ENCODE measurements at places on chromosomes 4 and X. TPM values are rescaled to one million over a fixed set of nuclear protein-coding genes. Genes with fewer than 3 reads are reported as not detected.

DNA sequence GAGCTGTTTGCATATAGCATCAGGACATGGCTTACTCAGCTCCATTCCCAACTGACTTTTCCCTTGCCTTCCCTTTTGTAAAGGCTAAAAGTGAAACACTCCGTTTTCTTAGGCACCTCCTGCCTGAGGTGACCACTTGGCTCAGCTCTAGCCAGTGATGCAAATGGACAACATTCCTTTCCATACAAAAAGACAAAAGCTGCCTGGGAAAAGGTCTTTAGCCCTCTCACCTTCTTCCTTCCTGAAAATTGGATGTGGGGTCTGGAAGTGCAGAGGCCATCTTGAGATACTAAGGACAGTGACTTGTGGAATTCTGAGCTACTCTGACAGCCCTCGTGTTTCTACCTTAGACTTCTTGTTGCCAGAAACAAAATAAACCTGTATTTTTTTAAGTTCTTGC lies 27.7 kb upstream of the SFRP2 start:
- H3K4me1 ChIP-seq, result no peaks in the 10 kb centered on the region
- no peak overlapping the region for H3K27ac ChIP-seq
- H3K4me3 ChIP-seq, result no peak overlapping the region
- peaks cover 4% of the 10 kb centered on the region for H3K36me3 ChIP-seq
- DNase-seq, result no peak

DNA sequence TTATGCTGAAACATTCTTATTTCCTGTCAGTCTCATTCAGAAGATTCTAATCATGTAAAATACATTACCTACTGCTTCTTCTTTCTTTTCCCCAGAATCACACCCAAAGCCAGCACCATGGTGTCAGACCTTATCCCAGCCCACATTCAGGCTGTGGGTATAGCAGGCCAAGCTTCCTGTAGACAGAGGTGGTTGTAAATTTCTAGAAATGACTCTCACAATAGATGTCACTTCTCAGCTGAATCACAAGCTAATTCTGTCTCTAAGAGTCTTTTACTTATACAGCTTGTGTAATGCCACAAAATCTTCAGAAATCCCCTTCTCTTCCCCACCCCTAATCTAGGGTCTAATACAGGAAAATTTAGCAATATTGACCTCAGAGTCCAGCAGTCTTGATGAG lies 239.6 kb downstream of the PARM1 start:
- no peaks in the 10 kb centered on the region for H3K36me3 ChIP-seq
- H3K4me1 ChIP-seq, result no peaks in the 10 kb centered on the region
- H3K4me3 ChIP-seq, result peak overlapping the region; percentile 5
- no peak overlapping the region for H3K27ac ChIP-seq

- H3K36me3 ChIP-seq, result no peaks in the 10 kb centered on the region
- H3K27ac ChIP-seq, result no peak overlapping the region
- no peak overlapping the region for H3K4me3 ChIP-seq
- no peak for DNase-seq
- H3K27me3 ChIP-seq, result peaks cover 8% of the 10 kb centered on the region
Measured at GRCh38 chrX:106401965-106402559, 209.7 kb upstream of the RADX start.

DNA sequence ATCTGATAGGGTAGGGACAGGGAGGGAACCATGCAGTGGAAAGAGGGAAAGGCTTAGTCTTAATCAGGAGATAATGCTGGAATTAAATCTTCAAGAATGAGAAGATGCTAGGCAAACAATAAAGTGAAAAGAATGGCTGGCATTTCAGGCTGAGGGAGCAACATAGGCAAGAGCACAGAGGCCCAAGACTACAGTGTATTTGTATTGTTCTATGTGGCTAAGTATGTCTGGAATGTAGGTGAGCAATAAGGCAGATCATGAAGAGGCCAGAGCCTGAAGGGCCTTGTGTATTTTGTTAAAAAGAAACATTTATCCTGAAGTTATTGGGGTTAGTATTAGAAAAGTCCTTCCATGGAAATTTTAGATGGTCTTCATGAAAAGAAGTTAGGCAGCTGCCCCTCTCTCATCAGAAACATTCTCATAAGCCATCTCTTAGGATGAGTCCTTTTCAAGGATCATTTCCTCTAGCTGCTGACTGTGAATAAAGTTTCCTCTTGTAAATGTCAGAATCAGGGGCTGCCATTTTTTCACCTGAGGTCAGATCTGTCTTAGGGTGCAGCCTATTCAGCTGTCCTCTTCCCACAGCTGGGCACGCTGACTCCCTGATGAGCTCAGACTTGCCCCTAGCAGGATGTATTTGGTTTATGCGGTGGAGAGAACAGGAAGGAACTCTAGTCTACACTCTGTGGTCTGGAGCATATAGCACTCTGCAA lies 46.3 kb downstream of the ATP10D start:
- H3K4me1 ChIP-seq, result peaks cover 60% of the 10 kb centered on the region
- peak overlapping the region; percentile 88 for H3K27ac ChIP-seq
- peak; percentile 85 for DNase-seq
- no peaks in the 10 kb centered on the region for H3K27me3 ChIP-seq
- peak overlapping the region; percentile 79 for H3K4me3 ChIP-seq

GRCh38 chrX:42691196-42691595 lies 86.8 kb downstream of the PPP1R2C start:
- H3K27ac ChIP-seq, result no peak overlapping the region
- no peaks in the 10 kb centered on the region for H3K27me3 ChIP-seq
- no peaks in the 10 kb centered on the region for H3K4me1 ChIP-seq

DNA sequence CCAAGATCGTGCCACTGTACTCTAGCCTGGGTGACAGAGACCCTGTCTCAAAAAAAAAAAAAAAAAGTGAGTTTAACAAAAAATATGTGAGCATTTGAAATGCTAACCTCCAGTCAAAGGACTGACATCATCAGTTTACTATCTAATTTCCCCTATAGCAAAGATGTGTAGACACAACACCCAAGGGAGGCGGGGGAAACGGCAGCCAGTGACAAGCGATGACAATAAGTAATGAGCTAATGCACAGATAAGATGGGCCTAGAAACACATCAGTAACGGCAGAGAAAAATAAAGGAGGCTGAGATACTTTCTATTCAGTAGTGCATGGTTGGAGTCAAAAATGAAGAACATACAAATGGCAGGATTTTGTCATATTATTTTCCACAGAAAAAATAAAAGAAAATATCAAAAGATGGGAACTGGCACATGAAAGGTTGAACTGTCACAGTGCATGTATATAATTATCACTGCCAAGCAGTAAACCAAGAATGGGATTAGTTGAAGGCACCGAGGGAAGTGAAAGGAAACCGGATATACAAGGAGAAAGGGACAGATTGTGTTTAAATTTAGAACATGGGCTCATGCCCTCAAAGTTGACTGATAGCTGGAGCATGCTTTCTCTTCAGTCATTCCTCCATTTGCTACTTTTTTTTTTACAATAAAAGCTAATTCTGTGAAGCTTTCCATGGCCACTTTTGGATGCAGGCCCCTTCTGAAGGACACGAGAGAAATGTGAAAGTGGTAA lies 41.8 kb downstream of the IGFBP7 start:
- peaks cover 62% of the 10 kb centered on the region for H3K4me1 ChIP-seq
- H3K27ac ChIP-seq, result no peak overlapping the region
- H3K4me3 ChIP-seq, result no peak overlapping the region

DNA sequence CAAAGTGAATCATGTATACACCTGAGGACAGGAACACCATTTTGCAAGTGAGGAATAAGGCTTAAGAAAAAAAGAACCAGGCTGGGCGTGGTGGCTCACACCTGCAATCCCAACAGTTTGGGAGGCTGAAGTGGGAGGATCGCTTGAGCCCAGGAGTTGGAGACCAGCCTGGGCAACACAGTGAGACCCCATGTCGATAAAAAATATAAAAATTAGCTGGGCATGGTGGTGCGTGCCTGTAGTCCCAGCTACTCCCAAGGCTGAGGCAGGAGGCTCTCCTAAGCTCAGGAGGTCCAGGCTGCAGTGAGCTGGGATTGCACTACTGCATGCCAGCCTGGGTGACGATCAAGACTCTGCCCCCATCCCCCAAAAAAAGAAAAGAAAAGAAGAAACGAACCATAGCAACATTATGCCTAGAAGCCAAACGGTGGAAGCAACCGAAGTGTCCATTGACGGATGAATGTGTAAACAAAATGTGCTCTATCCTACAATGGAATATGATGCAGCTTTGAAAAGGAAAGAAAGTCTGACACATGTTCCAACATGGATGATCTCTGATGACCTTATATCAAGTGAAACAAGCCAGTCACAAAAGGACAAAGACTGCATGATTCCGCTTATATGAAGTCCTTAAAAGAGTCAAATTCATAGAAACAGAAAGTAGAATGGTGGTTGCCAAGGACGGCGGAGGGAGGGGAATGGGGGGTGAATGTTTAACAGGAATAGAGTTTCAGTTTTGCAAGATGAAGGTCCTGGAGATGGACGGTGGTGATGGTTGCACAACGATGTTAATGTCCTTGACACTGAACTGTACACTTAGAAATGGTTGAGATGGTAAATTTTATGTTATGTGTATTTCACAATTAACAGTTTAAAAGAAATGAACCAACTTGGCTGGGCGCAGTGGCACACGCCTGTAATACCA lies 8.6 kb upstream of the KIAA0232 start:
- no peak for DNase-seq
- no peak overlapping the region for H3K27ac ChIP-seq
- H3K27me3 ChIP-seq, result no peaks in the 10 kb centered on the region
- no peaks in the 10 kb centered on the region for H3K36me3 ChIP-seq
- H3K4me3 ChIP-seq, result no peak overlapping the region
- H3K4me1 ChIP-seq, result peaks cover 23% of the 10 kb centered on the region

- no peaks in the 10 kb centered on the region for H3K27me3 ChIP-seq
- no peaks in the 10 kb centered on the region for H3K36me3 ChIP-seq
- H3K4me1 ChIP-seq, result peaks cover 23% of the 10 kb centered on the region
Measured at GRCh38 chr4:7324651-7325121, 110.0 kb downstream of the PSAPL1 start.

DNA sequence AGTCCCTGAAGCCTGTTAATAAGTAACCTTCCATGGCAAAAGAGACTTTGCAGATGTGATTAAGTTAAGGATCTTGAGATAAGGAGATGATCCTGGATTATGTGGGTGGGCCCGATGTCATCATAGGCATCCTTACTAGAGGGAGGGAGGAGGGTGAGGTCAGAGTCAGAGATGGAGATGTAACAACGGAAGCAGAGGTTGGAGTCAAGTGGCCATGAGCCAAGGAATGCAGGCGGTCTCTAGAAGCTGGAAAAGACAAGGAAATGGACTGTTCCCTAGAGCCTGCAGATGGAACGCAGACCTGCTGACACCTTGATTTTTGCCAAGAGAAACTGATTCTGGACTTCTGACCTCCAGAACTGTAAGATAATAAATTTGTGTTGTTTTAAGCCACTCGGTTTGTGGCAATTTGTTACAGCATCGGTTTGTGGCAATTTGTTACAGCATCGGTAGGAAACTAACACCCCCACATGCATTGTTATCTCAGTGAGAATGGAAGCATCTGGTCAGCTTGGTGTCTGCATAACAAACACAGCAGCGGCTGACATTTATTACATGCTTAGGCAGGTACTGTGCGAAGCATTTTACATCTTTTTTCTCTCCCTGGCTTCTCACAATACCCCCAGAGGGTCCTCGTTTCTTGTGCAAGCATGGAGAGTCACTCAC lies 55.6 kb downstream of the CLDN34 start:
- DNase-seq, result no peak
- H3K36me3 ChIP-seq, result no peaks in the 10 kb centered on the region
- H3K4me1 ChIP-seq, result no peaks in the 10 kb centered on the region
- no peak overlapping the region for H3K27ac ChIP-seq
- H3K27me3 ChIP-seq, result no peaks in the 10 kb centered on the region

GRCh38 chr4:151950993-151951670 lies 190.3 kb upstream of the GATB start:
- no peak overlapping the region for H3K4me3 ChIP-seq
- no peak for DNase-seq
- no peak overlapping the region for H3K27ac ChIP-seq
- H3K4me1 ChIP-seq, result no peaks in the 10 kb centered on the region
- peaks cover 7% of the 10 kb centered on the region for H3K27me3 ChIP-seq
- H3K36me3 ChIP-seq, result peaks cover 13% of the 10 kb centered on the region

GRCh38 chr4:1568855-1569460 lies 115.2 kb downstream of the FAM53A start:
- peaks cover 2% of the 10 kb centered on the region for H3K27me3 ChIP-seq
- peak; percentile 56 for DNase-seq
- H3K4me3 ChIP-seq, result no peak overlapping the region
- peaks cover 6% of the 10 kb centered on the region for H3K4me1 ChIP-seq
- no peak overlapping the region for H3K27ac ChIP-seq
- H3K36me3 ChIP-seq, result no peaks in the 10 kb centered on the region

GRCh38 chr4:94934864-94935263 lies 177.1 kb downstream of the BMPR1B start:
- DNase-seq, result no peak
- H3K4me1 ChIP-seq, result no peaks in the 10 kb centered on the region

DNA sequence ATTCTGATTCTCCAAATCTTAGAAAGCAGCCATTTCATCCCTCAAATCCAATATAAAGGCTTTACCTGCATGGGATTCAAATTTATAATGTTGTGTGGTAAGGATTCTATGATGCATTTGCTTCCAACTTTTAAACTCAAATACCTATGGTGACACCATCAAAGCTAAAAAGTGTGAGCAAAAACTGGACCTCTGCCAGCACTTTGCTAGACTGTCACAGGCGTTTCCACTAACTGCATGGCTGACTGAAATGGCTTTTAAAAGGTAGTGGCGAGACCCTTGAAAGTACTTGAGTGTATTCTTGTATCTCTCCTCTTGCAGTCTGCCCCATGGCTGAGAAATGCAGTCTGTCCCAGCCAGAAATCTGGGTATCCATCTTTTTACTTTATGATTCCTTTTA lies 169.4 kb downstream of the AMELX start:
- no peak for DNase-seq
- H3K36me3 ChIP-seq, result no peaks in the 10 kb centered on the region
- H3K27ac ChIP-seq, result no peak overlapping the region
- H3K27me3 ChIP-seq, result no peaks in the 10 kb centered on the region
- no peak overlapping the region for H3K4me3 ChIP-seq

GRCh38 chr4:155512817-155513216 lies 136.1 kb upstream of the MAP9 start:
- H3K27me3 ChIP-seq, result no peaks in the 10 kb centered on the region
- no peak for DNase-seq

DNA sequence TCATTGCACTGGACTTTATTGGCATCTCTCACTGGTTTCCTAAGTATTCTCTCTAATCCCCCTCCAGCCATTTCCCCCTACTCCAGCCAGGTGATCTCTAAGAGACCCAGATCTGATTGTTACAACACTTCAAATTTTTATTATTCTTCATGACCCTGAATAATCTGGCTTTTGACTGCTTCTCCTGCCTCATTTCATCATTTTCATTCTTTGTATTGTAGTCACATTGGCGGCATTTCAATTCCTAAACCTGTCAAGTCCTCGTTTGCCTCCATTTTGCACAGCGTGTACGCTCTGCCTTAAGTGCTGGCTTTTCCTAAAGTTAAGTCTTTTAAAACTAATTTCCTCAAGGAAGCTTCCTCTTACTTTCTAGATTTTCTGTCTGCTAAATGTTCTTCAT lies 31.6 kb downstream of the UBE2K start:
- H3K27ac ChIP-seq, result peak overlapping the region; percentile 28
- H3K27me3 ChIP-seq, result no peaks in the 10 kb centered on the region
- H3K4me3 ChIP-seq, result no peak overlapping the region
- no peak for DNase-seq
- peaks cover 15% of the 10 kb centered on the region for H3K4me1 ChIP-seq

GRCh38 chr4:172188248-172188988 lies 375.2 kb downstream of the GALNTL6 start:
- no peaks in the 10 kb centered on the region for H3K27me3 ChIP-seq
- no peaks in the 10 kb centered on the region for H3K36me3 ChIP-seq
- H3K4me3 ChIP-seq, result no peak overlapping the region

- no peak for DNase-seq
- no peaks in the 10 kb centered on the region for H3K36me3 ChIP-seq
- peaks cover 12% of the 10 kb centered on the region for H3K4me1 ChIP-seq
Measured at GRCh38 chrX:48753708-48754228, 7.8 kb upstream of the GLOD5 start.

Gene DCAF4L1
- total RNA-seq, result 0.90 TPM

Gene SHOX
- not detected for total RNA-seq

Gene LCORL
- total RNA-seq, result 14.9 TPM

Gene MAPK10
- total RNA-seq, result 0.28 TPM

Gene UCP1
- total RNA-seq, result not detected

Gene OSTC
- total RNA-seq, result 62.8 TPM
